ENCODE measurements at places on chromosomes 6 and 20. TPM values are rescaled to one million over a fixed set of nuclear protein-coding genes. Genes with fewer than 3 reads are reported as not detected.
A peak's percentile ranks its signal among the peaks of the same experiment; 100 is the strongest.

The BRD2 gene
- 179 TPM for total RNA-seq

The TP53TG5 gene
- not detected for total RNA-seq

GRCh38 chr20:46893877-46894578 is 615 bp upstream of the EYA2 start:
- DNase-seq = no peak
- H3K4me1 ChIP-seq = no peaks in the 10 kb centered on the region
- peak overlapping the region; percentile 62 for H3K4me3 ChIP-seq
- H3K27me3 ChIP-seq = peaks cover 31% of the 10 kb centered on the region
- H3K36me3 ChIP-seq = no peaks in the 10 kb centered on the region

DNA sequence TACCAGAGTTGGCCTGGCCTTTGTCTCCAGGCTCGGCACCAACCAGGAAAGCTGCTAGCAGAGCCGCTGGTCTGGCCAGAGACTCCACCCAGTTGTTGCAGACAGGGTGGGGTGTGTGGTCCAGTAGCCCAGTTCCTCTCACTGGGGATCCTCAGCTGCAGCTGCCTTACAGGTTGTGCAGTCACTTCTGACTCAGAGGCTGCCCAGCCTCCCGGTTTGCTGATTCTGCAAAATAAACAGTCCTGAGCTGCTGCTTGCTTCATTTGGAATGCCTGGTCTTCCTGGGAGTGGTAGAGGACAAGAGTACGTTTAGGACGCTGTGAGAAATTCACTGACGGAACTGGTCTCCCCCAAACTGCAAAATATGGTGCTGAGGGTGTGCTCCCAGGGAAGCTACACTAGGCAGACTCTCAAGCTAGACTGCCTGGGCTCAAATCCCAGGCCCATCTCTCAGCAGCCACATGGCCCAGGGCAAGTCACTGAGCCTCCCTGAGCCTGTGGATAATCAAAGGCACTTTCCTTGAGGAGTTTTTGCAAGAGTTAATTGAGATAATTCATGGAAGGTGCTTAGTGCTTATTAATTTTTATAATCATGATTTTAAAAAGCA is 246.1 kb downstream of the TFAP2C start:
- no peak overlapping the region for H3K27ac ChIP-seq
- H3K4me3 ChIP-seq = no peak overlapping the region
- H3K4me1 ChIP-seq = no peaks in the 10 kb centered on the region
- no peaks in the 10 kb centered on the region for H3K27me3 ChIP-seq
- no peaks in the 10 kb centered on the region for H3K36me3 ChIP-seq

Measured in H1 (cell line).